ENCODE measurements at places on chromosomes 3 and 15.

DNA sequence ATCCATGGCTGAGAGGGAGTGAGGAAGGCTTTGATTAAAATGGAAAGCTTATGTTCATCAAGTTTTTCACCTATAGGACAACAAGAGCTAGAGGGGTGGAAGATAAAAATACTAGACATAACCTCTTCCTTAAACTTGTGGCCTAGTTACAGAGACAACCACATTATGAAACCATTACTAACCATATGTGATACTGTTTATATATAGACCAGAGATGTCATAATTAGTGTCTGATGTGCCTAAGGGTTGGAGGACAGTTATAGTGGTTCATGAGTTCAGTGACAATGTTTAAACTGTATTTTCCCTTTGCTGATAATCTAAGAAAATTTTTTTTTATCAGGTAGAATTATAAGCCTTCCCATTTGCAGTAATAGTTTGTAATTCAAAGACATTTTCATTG lies 23.7 kb downstream of the PHLDB2 start:
- DNase-seq: no peak

- no peak for DNase-seq
These were observed 22.0 kb downstream of the STARD5 start for GRCh38 chr15:81301815-81302399.

DNA sequence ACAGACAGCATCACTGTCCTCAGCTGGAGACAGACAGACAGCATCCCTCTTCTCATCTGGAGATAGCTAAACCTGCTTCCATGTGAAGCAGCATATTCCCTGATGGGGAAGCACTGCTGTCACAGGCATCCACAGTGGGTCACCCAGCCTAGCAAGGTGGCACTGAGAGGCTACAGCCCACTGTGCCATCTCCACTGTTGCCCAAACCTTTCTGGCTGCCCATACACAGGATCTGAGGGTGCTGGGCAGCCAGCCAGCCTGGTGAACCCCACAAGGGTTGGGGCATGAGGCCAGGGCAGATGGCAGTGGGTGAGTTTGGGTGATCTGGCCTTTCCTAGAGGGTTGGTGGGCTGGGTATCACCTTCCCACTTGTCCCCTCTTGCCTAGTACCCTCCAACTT lies 11.7 kb downstream of the CHST13 start:
- DNase-seq: no peak

DNA sequence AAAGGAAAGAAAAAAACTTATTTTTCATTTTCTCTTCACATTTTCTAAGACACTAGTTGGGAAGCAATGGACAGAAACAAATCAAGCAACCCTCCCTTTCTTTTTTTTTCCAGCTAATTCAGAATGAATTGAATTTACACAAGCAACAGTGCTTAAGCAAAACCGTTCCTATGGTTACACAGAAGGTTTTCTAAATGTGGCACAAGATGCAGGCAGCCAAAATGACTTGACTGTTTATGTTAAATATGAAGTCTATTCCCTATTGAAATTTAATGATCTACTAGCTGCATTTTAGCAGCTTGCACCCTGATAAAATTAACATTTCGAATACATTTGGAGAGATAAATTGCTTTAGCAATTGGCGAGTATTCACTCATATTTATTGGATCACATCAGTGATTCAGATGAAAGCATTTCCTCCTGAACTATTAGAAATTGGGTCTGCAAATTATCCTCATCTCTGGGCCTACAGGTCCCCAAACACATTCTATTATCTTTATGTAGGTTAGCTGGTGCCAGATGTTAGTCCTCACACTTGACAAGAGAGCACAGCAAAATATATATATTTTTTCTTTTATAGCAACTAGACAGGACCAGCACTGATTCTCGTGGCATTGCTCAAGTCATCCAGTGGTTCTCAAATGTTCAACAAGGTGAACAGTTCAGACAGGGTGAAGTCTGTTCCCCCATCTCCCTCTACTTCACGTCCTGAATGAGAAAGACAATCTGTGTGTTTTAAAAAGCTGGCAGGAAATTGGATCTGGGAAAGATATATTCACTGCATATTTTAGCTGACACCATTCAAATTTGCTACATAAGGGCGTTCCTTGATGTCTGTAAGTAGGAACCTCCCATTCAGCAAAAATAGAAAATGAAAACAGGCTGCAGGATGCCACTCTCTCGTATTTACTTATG lies 463.6 kb upstream of the KCNMB2 start:
- no peak for DNase-seq

DNA sequence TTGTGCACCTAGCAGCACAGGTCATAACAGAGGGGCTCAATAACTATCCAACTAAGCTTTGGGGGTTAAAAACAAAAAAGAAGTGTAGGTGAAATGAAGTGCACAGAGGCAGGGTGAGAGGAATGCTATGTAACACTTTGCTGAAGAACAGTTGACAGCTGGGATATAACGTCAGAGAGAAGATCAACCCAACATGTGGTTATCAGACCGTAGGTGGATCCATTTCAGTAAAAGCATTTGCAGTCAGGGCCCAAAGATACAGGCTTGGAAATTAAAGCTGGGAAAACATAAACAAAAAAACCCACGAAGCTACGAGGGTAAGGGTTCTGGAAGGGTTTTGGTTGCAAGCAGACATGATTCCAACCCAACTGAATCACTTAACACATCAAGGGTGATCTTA lies 377.5 kb upstream of the NR2F2 start:
- DNase-seq: no peak

- DNase-seq: no peak
These were observed 723.5 kb downstream of the NLGN1 start for GRCh38 chr3:174120997-174121396.

GRCh38 chr3:147895509-147895908 lies 486.3 kb downstream of the ZIC1 start:
- DNase-seq: no peak

Data from endodermal cell (in vitro differentiated cells).